ENCODE measurements at places on chromosomes 3 and 15.

GRCh38 chr3:142680710-142681109 is 43.1 kb upstream of the TRPC1 start:
- DNase-seq: no peak

- no peak for DNase-seq
Measured at GRCh38 chr15:22959321-22960101, 20.7 kb downstream of the CYFIP1 start.

- no peak for DNase-seq
Measured at GRCh38 chr15:58355382-58355971, 76.3 kb upstream of the LIPC start.

GRCh38 chr15:83200589-83200988 is 7.0 kb downstream of the HDGFL3 start:
- no peak for DNase-seq

GRCh38 chr3:19866751-19867347 is 67.2 kb downstream of the EFHB start:
- DNase-seq: no peak

GRCh38 chr3:79410617-79411016 is 357.2 kb downstream of the ROBO1 start:
- no peak for DNase-seq

GRCh38 chr3:138186803-138187295 is 252 bp upstream of the ARMC8 start:
- peak; percentile 86 for DNase-seq

DNA sequence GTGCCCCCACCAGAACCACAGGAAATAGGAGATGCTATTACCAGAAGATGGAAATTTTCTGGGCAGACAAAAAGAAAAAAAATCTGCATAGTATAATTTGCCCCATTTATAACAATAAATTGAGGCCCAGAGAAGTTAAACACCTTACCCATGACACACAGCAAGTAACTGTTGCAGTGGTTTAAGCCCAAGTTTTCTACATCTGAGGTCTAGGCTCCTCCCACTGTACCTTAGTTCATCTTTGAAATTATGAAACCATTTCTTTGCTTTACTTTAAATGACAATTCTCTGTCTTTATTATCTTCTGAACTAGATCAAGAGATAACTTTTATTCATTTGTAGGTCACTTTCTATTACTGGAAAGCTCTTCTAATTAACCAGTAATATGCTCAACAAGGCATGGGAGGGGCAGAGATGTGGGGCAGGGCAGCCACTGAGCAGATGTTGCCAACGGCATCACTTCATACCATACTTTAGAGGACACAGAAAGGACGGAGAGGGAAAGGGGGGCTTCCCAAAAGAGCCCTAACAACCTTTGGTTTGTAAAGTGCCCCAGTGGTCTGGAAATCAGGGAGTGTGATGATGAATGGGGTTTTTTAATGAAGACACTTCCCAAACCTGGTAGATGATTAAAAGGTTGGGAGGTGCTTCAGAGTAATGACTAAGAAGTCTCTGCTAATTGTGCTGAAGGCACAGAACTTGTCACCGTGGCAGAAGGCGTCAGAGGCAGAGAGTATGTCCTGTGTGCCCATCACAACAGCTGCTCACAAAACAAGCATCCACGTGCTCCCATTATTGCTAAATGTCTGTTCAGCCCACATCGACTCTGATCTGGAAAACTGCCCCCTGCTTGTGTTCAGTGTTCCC is 342.5 kb downstream of the SHQ1 start:
- no peak for DNase-seq
